AML-193 (cell line): ENCODE measurements at places on chromosomes 2 and 18.

GRCh38 chr2:69023236-69023635, 10.3 kb downstream of the ANTXR1 start:
- no peak for DNase-seq

DNA sequence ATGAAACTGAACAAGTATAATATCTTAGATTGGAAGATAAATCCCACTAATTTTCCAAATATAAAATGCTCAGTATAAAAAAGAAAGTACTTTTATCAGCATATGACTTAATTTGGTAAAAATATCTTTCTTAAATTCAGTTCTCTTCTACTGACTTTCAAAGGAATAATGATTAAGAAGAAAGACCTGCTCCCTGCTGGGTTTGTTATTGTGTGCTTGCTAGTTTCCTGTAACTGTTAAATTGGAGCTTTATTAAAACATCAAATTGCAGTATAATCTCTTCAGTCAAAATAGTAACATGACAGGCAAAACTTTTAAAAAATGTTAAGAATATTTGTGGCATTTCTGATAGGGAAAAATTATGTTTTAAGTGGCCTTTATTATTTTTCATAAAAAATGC, 1317.4 kb upstream of the CDH2 start:
- no peak for DNase-seq

GRCh38 chr2:194567661-194568017, 1089.4 kb upstream of the SLC39A10 start:
- no peak for DNase-seq

DNA sequence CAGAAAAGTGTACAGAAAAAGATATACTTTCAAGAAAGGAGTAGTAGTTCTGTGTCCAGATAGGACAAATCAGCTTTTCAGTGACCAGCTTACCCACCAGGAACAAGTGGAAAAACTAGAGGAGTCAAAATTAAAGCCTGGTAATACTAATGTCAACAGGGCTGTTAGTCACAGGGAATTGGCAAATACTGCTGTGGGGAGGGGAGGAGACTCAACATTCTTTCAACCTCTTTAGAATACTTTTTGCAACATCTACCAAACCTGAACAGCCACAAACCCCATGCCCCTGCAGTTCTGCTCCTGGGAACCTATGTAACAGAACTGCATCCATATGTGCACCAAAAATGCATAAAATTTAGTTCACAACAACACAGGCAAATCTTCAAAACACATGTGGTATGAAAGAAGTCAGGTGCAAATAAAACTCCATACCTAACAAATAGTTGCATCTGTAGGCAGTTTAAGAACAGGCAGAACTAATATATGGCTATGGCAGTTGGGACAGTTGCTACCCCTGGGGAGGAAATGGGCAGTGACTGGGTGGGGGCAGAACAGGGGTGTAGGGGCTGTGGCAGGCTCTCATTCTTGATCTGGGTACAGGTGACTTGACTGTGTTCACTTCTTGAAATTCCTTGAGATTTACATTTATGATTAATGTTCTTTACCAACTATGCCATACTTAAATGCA, 9.7 kb downstream of the CMPK2 start:
- DNase-seq, result no peak

DNA sequence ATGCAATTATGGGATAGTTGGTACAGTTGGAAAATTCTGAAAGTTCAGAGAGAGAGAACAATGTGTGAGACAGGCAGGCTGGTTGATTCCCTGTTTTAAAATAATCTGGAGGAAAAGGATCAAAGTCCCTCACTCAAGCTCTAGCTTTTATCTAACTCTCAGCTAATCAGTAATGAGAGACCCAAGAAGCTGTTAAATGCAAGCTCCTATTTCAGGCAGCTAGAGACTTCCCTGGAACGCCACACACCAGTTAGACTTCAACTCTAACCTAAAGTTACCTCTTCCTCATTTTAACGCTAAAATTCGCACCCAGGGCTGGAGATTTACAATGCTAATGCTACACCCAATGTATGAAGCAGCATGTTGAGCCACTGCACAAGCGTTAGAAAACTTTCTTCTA, 243.1 kb downstream of the EN1 start:
- DNase-seq, result no peak

DNA sequence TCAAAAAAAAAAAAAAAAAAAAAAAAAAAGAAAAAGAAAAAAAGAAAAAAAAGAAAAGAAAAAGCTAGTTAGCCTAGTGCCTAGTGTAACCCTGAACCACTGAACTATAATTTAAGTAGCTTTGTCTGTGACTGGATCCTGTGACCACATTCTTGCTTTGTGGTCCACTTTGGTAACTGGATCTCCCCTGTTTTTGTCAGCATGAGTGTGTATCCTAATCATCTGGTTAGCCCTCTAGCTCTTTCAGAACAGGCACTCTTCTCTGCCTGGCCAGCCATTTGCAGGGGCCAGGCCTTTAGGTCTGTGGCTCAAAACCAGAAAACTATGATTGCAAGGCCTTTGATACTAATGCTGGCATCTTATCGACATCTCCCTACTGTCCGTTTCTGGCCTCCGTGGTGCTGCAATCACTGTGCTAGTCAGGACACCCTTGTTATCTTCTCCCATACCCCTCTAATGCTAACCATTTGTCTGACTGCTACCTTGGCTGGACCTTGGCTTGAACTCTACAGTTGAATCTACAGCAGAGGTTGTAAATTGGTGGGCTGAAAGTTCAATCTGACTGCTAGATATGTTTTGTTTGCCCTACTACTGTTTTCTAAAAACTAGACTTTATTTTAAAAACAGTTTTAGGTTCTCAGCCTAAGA, 40.5 kb downstream of the RBKS start:
- DNase-seq, result no peak

GRCh38 chr2:14978845-14979244, 346.3 kb downstream of the LRATD1 start:
- DNase-seq, result no peak

- DNase-seq, result no peak
These were observed 5.5 kb upstream of the TMEM163 start for GRCh38 chr2:134724341-134724740.

GRCh38 chr18:46406539-46406932, 250.5 kb downstream of the LOXHD1 start:
- no peak for DNase-seq

DNA sequence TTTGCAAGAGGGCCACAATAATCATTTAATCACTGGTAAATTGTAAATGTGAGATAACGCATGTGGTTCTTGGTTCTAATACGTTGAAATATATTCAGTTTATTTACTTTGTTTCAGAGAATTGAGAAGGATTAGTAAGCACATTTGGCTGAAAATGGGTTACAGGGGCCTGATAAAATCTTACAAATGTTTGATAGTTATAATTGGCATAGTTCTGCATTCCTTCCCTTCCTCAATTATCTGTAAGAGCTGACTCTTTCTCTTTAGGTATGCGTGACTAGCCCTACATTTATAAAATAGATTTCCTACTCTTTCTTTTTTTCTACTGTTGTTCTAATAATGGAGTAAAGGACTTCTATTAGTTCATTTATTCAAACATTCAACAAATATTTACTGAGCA, 685.2 kb downstream of the NUP35 start:
- DNase-seq, result no peak

DNA sequence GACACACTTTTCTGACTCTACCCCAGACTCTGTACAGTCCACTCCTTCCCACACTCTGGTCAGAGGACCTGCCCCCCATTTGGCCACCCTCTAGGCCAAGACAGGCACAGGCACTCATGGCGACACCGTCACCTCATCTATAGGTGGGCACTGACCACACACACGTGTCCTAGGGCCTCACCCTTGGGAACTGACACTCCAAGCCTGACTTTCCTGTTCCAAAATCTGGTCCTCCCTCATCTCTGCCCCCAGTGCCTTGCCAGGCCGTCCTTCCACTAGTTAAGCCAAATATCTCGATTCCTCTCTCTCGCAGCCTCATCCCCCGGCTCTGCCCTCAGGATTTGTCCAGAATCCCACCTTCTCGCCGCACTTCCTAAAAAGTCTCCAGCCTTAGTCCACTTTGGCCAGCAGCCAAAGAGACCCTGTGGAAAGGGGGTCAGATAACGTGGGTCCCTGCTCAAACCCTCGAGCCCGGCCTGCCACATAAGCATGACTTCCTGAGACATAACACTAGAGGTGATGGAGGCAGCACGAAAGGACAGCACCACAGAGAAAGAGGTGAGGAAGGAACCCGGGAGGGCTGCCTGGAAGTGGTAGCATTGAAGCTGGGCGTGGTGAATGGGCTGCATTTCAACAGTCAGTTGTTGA, 105.8 kb upstream of the OTOS start:
- no peak for DNase-seq

GRCh38 chr2:8003462-8004075, 678.3 kb upstream of the ID2 start:
- no peak for DNase-seq

DNA sequence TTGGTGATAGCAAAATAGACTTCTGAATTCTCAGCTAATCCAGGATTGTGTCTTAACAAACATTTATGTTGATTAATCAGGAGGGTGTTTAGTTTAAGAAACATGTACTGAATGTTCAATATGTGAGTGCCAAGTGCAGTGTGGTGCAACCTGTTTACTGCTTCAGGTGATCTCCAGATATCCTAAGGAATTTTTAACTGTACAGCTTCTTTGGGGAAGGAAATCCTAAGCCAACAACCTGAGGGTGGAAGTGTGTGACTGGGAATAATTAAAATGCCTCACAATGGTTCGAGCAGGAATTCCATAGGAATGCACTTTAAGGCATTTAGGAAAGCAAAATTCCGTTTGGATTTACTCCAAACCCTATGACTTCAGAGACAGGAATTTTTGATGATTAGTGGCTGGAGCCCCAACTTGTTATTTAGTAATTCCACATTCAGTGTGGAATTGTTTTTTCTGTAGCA, 16.4 kb downstream of the CRIM1 start:
- DNase-seq, result no peak

- no peak for DNase-seq
These were observed 110.2 kb downstream of the EPHA4 start for GRCh38 chr2:221461901-221462300.

DNA sequence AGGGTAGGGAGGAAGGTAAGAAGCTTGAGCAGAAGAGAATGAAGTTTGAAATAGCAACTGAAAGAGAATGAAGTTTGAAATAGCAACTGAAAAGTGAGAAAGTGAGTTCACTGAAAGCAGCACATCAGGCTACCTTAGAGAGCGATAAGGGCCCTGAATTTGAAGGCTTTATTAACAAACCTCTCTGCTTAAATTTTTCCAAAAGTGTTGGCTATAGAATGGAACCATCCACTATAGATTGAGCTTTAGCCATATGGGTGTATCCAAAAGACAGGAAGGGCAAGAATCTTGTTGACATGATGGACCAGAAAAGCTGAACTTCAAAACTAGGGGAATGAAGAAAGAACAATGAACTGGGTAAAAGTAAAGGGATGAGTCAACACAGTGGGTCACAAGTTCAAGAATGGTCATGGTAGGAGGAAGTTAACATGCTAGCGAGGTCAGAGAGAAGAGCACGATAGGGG, 122.5 kb downstream of the ASXL3 start:
- DNase-seq, result no peak

GRCh38 chr2:55555977-55556376, 36.5 kb downstream of the CFAP36 start:
- DNase-seq, result no peak

GRCh38 chr2:216474925-216475670, 23.5 kb upstream of the RPL37A start:
- peak; percentile 39 for DNase-seq

- no peak for DNase-seq
These were observed 241.8 kb upstream of the RAB12 start for GRCh38 chr18:8367217-8367988.

- no peak for DNase-seq
These were observed 51.8 kb upstream of the GPR75 start for GRCh38 chr2:53911434-53912189.

DNA sequence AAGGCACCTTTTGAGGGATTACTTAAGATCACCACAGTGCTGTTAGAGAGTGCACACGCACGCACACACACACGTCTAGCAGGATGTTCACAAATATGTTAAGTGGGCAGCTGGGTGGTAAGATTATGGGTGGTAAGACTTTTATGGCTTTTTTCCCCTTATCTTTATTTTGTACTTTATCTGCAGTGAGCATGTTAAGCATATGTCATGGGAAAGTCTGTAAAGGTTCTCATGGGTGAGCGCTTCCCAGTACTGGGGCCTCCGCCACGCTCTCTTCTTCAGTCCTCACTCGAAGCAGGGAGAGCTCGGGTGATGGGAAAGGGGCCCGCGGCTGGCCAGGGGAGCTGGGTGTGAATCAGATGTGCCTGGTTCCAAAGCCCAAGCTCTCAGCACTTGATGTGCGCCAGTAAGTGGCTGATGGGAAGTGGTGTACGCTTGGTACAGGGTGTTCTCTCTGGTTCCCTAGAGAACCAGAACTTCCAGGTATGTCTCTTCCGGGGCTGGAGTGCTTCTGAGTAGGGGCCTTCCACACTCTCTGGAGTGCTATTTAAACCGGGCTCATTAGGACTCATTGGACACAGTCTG, 83.9 kb upstream of the YWHAQ start:
- DNase-seq, result no peak

GRCh38 chr18:33733376-33733775, 155.4 kb downstream of the ASXL3 start:
- DNase-seq, result no peak

DNA sequence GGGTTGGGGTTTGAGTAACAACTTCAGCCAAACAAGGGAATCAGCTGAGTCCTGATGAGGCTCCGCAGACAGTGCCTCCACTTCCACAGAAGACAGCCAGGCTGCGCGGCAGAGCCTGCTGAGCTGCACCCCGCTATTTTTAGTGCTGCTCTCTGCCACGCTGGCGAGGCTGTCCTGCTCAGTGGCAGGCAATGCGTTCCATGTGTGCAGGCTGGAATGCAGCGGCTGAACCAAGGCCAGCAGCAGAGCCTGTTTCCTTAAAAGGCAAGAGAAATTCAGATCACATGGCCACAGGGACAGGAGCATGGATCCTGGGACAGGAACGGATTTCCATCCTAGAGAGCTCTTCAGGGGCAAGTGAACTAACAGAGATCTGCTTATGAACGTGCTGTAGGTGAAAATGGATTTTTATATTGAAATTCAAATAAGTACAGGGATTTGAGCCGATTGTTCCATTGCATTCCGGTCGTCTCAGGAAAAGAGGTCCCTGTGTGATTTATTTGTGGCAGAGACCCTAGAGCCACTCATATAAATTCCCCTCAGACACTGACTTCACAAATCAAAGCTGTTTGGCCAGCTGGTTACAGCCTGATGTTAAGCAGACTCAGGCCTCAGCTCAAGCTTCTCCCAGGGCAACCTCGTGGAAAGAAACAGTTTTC, 98.7 kb downstream of the COL6A3 start:
- DNase-seq, result no peak

GRCh38 chr2:38744399-38744780, 6.8 kb downstream of the SRSF7 start:
- no peak for DNase-seq

DNA sequence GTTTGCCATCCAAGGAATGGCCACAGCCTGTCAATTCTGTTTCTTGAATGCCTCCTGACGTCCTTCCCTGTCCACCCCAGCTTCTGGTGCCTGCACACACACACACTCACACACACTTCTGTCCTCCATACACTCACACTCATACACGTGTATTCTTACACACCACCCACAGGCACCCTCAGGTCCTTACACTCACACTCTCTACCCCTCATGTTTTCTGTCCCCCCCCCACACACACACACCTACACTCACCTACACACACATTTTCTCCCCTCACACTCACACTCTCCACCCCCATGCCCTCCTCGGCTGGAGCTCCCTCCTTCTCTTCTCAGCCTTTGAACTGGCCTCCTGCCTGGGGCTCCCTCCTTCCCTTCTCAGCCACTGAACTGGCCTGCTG, 148.0 kb upstream of the SALL3 start:
- no peak for DNase-seq
